CD4-positive, alpha-beta T cell treated with Interleukin-4 for 1 hour (primary cell): ENCODE measurements at places on chromosomes 6 and 20.

GRCh38 chr6:13485303-13485702, 2.1 kb downstream of the GFOD1 start:
- no peak for DNase-seq

DNA sequence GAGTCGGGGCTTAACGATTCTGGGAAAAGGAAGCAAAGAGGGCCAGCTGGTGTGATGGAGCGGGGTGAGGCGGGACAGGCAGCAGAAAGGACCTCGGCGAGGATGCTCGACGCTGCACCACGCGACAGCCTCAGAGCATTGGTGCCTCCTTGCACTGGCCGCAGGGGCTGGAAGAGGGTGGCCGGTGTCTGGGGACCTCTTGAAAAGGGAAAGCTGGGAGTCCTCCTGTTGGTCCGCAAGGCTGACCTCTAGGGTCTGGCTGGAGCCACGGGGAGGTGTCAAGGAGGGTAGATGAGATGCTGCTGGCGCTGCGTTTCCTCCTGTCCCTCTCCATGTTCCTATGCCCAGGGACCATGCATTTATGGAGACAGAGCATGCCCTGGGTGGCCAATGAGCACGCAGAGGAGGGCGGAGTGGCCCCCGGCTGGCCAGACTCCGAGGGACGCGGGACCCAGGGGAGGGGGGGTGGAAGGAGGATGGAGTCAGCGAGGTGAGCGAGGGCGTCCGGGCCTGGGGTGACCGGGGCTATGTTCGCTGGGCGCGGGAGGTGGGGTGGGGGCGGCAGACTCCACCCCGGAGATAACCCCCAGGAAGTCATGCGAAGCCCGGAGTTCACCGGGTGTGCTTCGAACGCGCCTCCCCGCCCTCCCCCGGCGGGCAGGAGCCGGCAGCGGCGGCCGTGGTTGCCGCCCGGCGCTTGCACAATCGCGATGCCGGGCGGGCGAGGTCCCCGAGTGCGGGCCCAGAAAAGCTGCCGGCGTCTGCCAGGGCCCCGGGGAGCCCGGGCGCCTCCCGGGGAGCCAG, at the start of gene CYP24A1:
Gene CYP24A1 (minus strand): TSS at position 334 of the 804 bp plus-strand sequence. CDS start 407 bp downstream, outside the sequence.
- DNase-seq = no peak

- DNase-seq = no peak
These were observed 82.4 kb downstream of the TMEM242 start for GRCh38 chr6:157240960-157241311.

DNA sequence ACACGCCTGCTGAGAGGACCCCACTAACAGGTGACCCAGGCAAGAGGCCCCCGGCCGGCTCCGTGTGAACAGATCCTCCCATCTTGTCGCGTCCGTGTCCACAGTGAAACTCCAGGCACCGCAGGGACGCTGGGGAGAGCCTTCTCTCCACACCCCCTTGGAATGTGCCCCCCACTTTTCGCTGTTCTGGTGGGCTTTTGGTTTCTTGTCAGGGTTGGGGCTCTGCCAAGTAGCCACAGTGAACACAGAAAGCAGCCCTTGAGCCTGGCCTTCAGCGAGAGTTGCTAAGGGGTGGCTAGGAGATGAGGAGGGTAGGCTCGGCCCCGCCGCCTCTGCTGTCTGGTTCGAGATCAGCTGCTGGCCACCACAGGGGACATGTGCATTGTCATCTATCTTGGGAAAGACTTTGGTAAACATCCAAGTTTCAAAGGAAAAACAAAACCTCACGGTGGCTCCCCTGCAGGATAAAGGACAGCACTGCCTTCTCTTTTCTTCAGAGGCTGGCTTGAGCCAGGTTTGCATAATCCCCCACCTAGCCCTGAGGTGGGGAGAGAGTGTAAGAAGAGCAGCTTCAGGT, 22.7 kb downstream of the SYNDIG1 start:
- DNase-seq = no peak

GRCh38 chr6:145483191-145483996, 251.9 kb downstream of the EPM2A start:
- DNase-seq = no peak

- peak; percentile 20 for DNase-seq
These were observed 44.6 kb upstream of the GGTLC1 start for GRCh38 chr20:24033151-24033550.

DNA sequence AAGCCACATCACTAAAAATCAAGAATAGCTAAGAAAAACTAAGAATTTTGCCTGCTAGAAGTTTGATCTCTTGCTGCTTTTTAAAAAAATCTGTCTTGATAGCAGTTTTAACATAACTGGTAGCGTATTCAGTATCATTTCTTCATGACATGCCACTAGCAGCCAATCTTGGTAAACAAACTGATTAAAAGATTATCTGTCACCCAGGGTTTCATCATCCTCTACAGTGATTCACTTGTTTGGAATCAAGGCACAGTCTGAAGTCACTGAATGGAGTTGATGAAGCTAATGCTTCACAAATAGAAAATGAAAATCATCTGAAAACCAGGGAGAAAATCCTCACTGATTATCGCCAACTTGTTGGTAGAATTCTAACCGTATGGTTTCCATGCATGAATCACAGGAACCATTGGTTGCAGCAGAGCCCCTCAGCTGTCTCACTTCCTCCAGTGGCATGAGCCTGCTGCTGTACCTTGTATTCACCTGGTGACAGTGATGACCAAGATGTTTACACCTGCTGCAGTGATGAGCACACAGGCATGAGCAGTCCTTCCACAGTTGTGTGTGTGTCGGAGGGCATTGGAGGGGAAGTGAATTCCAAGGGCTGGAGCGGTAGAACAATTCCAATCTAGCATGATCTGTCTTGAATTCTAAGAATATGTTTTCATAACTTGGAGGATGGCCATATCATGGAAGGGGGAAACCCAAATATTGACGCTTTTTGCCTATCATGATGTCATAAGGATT, 275.0 kb downstream of the KHDC1L start:
- DNase-seq = no peak

DNA sequence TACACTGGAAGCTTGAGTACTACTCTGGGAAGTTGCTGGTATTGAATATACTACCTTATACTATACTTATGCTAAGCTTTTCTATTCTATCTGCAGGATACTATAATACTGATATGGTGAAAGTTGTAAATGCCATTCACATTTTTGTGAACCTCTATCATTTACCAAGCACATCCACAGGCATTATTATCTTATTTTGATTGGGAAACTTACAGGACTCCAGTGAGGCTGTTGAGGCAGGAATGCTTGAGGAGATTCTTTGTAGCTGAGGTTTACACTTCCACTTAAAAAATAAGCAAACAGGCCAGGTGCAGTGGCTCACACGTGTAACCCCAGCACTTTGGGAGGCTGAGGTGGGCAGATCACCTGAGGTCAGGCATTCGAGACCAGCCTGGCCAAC, 442.9 kb downstream of the QKI start:
- DNase-seq = no peak

GRCh38 chr20:16608277-16608650, 35.0 kb upstream of the KIF16B start:
- DNase-seq = no peak

- DNase-seq = no peak
These were observed 39.7 kb upstream of the IRF4 start for GRCh38 chr6:351867-352289.

- no peak for DNase-seq
These were observed 60.1 kb downstream of the SLX4IP start for GRCh38 chr20:10495173-10495572.

DNA sequence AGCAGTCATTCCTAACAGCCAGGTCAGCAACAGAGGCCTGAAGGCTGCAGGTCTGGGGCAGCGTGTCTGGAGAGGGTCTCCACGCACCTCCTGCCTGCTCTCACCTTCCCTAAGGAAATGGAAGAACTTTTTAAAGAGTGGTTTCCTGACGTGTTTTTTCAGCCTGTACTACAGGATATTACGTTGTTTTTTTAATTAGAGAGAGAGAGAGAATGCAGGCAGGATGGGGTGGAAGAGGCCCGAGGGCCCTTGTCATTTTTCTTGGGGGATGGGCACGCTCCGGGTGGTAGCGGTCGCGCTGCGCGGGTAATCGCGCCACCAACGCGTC, 2.1 kb downstream of the DLL1 start:
- no peak for DNase-seq

- no peak for DNase-seq
These were observed 41.4 kb downstream of the TPD52L1 start for GRCh38 chr6:125194941-125195340.

DNA sequence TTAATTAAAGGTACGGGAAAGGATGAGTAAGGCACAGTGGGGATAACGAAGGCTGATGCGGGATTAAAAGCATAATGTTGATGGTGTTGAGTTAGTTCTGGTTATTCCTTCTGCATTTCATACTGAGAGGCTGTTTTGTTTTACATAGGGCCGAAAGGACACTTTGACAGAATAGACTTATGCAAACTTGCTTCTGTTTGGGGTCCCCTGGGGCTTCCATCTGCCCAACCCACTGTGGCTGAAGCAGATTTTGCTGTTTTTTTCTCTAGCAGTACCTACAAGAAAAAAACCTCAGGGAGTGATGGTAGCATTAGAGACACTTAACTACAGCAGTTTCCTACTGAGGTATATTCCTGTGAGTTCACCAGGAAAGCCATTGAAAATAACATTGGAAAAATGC, 136.1 kb upstream of the SUPT3H start:
- no peak for DNase-seq

- DNase-seq = no peak
These were observed 11.8 kb downstream of the FAM83D start for GRCh38 chr20:38937978-38938473.

DNA sequence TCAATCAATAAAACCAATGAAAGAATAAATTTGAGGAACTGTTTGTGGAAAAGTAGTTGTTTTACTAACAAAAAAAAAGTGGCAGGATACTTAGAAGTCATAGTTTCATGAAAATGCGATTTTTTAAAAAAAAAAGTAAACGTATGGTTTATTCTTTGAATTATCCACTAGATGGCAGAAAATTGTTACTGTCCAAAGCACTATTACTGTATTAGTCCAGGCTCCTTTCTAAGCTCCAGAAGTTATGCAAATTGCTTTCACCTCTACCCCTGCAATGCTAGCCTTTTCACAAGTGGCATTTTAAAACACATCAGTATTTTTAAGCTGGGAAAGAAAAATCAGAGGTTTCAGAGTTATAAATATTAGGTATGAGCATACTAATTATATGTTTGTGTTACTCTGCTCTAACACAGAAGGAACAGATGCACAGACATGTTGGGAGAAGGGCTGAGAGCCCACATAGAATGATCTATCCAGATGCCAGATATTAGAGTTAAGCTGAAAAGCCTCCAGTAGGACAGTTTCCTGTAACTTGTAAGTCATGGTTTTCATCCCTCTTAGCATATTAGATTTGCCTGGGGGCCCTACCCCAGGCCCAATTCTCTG, 63.9 kb downstream of the FHL5 start:
- DNase-seq = no peak

GRCh38 chr6:89290401-89291155, 24.5 kb downstream of the GABRR2 start:
- DNase-seq = no peak

- DNase-seq = peak; percentile 15
These were observed 610 bp downstream of the PSORS1C1 start for GRCh38 chr6:31114970-31115849.

DNA sequence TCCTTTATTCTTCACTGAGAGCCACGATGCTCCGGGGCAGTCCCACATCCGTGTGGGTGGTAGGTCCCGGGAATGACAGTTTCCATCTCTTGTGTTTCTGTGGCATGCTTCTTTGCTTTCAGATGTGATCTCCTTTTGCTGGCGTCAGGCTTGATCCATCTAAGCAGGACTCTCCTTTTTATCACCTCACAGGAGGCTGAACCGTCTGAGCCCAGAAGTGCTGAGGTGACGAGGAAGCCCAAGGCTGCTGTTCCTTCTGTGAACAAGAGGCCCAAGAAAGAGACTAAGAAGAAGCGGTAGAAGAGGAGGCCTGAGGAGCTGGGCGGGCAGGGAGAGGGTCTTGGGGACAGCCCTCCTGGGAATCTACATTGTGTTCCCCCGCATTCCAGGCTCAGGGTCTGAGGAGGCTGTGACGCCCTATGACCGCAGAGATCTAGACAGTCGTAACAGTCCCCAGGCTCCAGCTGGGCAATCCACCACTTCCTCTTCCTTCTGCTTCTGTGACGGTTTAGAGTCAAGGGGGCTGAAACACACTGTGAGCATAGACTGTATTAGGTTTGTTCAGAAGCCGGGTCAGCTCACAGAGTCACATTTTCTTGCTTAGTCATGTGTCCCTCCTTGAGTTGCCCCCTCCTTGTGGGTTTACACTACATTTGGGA, 26.8 kb downstream of the MANBAL start:
- DNase-seq = peak; percentile 34

GRCh38 chr6:41757931-41758640, 10.9 kb upstream of the PGC start:
- DNase-seq = no peak

GRCh38 chr20:13449868-13450434, 188.8 kb downstream of the TASP1 start:
- no peak for DNase-seq

- no peak for DNase-seq
These were observed 260.8 kb downstream of the ZFAND3 start for GRCh38 chr6:38080360-38080759.

DNA sequence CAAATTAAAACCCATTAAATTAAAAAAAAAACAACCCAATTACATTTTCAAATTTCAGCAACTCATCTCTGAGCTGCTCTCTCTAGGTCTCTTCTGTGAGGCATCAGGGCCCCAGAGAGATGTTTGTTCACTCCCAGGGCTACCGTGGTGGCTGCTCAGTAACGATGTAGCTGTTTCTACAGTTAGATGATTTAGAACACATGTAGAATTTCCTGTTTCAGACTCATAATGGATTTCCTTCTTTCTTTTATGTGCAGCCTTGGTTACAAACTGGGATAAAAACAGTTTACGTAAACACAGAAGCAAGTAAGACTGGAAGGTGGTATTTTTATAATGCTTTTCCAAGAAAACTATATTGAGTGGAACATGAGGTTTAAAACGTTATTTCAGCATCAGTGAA, 116.1 kb upstream of the CCN2 start:
- DNase-seq = no peak

- peak; percentile 70 for DNase-seq
These were observed 44.8 kb upstream of the SLC2A12 start for GRCh38 chr6:134097114-134097707.

DNA sequence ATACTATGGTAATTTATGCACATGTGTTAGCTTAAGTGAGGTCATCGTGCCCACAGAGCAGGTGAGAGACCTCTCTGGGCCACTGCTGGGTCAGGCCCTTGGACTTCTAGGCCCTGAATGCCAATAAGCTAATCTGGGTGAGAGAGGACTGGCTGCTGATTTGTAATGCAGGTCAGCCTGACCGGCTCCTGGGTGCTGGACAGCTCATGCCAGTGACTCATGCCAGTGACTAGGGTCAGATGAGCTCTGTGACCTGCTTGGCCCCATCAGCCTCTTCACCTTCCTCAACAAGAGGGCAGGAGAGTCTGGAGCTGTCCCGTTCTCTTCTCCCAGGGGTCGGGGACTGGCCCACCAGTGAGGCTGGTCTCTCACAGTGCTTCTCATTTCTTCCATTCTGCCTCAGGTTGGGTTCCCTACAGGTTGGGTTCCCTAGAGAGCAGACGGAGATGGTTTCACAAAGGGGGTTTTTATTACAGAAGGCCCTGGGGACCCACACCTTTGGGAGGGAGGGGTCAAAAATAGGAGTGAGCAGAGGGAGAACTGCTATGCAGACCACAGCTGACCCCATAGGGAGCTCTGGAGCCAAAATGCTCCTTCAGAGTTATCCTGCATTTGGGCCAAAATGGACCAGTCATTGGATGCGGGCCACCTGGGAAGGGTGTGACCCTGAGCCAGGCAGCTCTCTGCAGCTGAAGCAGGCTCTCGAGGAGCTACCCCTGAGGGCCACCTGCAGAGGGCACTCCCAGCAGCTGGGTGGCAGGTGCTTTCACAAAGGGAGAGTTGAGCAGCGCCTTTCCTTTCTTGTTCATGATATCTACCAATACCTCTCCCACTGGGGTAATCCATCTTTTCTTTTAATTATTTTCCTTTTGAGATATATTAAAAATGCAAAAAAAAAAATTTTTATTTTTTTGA, 2.2 kb upstream of the OXT start:
- DNase-seq = peak; percentile 31
